Cardiac septum (tissue), 1 donor: ENCODE measurements at places on chromosomes 3 and 15.

DNA sequence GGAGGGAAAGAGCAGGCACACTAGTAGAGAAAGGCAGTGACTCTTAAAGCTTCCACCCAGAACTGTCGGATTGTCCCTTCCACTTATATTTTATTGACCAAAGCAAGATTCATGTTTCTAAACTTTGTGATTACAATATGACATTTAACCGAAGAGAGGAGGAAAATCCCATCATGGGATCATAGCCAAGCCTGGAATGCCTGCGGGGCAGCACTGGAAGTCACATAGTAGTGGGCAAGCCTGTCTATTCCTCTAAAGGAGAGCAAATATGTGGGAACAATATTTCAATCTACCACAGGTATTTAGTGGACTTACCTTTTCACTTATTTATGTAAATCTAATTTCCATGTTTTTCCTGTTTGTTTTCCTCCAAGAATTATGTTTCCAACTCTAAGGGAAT is 3.8 kb upstream of the TMOD3 start:
- DNase-seq: no peak

- peak; percentile 75 for DNase-seq
Measured at GRCh38 chr3:11201251-11202019, 47.1 kb downstream of the HRH1 start.

- no peak for DNase-seq
Measured at GRCh38 chr3:161020256-161020655, 84.9 kb downstream of the B3GALNT1 start.

- DNase-seq: no peak
Measured at GRCh38 chr3:15207836-15208504, 1.9 kb downstream of the CAPN7 start.

- no peak for DNase-seq
Measured at GRCh38 chr3:165446555-165446954, 250.4 kb upstream of the SLITRK3 start.

DNA sequence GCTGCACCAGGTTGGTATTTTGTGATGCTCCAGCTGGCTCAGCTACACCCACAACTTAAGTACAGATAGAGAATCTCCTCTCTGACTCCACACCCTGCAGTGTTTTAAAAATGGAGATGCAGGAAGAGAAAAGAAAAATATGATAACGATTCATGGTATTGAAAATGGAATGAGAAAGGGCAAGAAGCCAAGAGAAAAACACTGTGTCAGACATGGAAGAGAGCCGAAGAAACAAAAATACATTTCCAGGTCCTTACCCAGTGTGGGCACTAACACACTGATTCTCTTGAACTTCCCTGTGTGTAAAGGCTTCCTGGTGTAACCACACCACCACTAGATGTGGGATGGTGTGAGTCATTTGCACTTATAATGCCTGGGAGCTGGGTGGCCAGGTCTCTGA is 93.1 kb downstream of the GMPS start:
- DNase-seq: no peak

DNA sequence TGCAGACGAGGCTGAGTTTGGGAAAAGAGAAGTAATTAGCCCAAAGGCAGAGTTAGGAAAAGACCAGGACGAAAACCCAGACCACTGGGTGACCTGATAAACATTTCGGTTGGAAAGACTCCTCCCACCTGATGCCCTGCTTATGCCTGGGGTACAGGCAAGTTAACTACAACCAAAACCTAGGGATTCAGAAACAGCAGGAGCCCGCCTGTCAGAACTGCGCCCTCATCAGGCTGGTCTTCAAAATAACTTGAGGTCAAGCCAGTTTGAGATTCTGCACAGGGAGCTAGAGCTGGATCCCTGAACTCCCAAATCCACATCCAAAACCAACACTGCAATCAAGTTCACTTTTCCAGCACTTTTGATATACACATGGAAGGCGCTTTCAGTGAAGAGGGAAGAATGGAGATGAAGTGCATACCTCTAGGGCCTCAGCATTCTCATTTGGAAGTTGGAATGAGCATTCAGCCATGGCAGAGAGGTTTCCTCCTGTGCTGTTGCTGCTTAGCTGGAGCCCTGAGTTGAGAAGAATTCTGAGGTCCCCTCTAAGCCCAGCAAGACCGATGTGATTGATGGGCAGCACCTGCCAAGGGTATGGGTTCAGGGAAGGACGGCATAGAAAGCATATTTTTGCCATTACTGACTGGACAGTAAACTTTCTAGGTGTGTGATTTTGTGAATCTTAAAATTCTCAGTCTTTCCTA is 11.6 kb downstream of the TSEN2 start:
- DNase-seq: no peak

GRCh38 chr15:48090115-48090514 is 30.7 kb upstream of the SLC24A5 start:
- no peak for DNase-seq
